T-helper 17 cell (primary cell): ENCODE measurements at places on chromosomes 6 and 20. TPM values are rescaled to one million over a fixed set of nuclear protein-coding genes. Genes with fewer than 3 reads are reported as not detected.

DNA sequence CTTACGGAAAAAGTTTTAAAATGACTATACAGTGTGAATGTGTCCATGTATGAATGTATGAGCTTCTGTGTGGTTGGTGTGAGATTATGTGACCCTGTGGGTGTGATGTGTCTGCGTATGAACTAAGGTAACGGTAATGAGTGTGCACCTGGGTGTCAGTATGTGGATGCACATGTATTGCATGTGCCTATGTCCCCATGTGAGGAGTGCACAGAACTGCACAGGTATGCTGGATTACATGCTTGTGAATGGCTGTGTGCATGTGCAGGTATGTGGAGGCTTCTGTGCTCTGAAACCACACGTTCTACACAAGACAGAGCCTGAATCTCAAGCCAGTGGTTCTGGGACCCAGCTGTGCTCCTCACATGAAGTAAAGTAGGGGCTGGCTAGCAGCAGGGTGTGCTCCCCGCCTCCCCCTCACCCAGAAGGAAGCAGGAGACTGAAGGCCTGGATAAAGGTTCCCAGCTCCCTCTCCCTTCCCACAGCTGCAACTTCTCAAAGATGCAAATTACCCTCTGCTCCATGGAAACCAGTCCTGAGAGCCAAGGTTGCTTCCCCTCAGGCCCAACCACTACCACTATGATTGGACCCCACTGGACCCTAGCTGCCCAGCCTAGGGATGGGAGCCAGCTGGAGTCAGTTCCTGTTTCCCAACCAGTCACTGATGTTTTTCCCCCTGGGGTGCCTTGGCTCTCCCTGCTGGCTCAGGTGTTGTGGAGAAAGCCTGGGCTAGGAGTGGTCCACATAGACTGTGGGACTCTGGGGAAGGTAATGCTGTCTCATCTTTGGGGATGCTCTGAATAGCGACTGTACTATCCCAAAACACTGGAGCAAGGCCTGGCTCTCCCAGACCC, 24.8 kb upstream of the SPDEF start:
- DNase-seq, result no peak

DNA sequence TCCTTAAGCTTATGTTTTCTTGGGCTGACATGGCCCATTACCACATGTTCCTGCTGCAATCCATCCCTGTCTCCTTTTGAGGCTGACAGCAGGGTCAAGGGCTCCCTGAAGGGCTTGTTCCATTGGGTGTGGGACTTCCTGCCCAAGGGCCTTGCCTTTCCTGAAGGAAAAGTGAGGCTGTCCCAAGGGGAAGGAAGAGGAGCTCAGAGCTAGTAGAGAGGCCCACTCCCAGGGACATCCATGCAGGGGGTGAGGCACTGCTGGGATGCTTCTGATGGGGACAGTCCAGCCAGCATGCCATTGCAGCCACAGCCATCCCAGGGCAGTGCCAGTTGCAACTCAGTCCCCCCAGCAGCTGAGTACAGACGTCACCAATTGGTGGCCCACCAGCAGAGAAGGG, 138.4 kb upstream of the FOXA2 start:
- no peak for DNase-seq

POPDC3 gene
- total RNA-seq, result not detected

GRCh38 chr6:3162565-3163247, 5.4 kb upstream of the TUBB2A start:
- DNase-seq, result peak; percentile 24

DNA sequence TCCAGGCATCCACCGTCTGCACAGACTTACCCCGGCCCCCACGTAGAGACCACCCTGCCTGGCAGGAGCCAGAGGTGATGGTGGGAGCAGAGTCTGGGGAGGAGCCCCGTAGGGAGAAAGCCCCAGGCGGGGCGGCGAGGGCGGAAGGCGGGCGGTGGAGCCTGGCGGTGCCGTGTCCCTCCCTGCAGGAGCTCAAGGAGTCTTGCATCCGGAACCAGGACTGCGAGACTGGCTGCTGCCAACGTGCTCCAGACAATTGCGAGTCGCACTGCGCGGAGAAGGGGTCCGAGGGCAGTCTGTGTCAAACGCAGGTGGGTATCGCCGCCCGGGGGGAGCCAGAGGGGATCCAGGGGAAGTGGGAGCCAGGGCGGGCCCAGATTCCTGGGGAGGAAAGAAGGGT, 6.0 kb downstream of the CLPSL1 start:
- no peak for DNase-seq

- DNase-seq, result no peak
These were observed 179.5 kb upstream of the SYNDIG1 start for GRCh38 chr20:24289737-24290481.
